Cortex of kidney (tissue), 1 donor: ENCODE measurements at places on chromosomes 13 and 19.

- DNase-seq = no peak
These were observed 2.2 kb downstream of the ZNF175 start for GRCh38 chr19:51573331-51573730.

DNA sequence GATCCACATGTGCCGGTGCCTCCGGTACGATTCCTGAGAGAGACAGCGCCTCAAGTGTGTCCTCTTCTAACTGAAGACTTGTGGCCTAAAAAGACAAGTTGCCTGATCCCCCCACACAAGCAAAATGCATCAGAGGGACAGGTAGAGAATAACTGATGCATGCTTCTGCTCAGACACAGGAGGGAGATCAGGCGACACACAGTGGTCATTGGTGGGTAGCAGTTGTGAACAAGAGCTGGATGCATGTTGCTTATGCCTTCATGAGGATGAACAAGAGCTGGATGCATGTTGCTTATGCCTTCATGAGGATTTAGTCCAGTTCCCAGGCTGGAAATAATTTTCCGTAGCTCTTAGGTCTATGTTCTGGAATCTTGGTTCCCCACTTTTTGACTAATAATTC is 505.6 kb downstream of the MYO16 start:
- DNase-seq = no peak

DNA sequence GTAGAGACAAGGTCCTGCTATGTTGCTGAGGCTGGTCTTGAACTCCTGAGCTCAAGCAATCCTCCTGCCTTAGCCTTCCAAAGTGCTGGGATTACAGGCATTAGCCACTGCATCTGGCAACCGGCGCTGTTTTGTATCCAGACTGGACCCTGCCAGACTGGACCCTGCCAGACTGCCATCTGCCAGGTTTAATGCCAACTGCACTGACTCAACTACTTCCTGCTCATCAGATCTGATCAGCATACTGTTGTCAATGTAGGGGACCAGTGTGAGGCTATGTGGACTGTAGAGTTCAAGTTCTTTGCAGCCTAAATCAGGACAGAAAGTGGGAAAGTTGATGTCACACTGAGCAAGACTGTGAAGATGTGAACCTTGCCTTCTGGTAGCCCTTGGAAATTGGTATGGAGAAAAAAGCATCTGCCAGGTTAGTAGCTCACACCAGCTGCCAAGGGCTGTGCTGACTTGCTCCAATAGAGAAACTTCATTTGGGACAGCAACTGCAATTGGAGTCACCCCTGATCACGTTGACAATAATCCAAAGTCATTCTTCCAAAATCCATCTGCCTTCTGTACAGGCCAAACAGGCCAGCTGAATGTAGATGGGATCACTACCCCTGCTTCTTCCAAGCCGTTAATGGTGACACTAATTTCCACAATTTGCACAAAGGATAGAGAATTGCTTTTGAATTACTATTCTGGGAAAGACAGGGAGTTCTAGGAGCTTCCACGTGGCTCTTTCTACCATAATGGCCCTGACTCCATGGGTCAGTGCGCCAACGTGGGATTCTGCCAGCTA is 36.8 kb upstream of the ATP1A3 start:
- no peak for DNase-seq

GRCh38 chr13:59305896-59306295 is 857.8 kb downstream of the DIAPH3 start:
- no peak for DNase-seq

- DNase-seq = no peak
These were observed 2.7 kb upstream of the ELAVL3 start for GRCh38 chr19:11483366-11484111.

DNA sequence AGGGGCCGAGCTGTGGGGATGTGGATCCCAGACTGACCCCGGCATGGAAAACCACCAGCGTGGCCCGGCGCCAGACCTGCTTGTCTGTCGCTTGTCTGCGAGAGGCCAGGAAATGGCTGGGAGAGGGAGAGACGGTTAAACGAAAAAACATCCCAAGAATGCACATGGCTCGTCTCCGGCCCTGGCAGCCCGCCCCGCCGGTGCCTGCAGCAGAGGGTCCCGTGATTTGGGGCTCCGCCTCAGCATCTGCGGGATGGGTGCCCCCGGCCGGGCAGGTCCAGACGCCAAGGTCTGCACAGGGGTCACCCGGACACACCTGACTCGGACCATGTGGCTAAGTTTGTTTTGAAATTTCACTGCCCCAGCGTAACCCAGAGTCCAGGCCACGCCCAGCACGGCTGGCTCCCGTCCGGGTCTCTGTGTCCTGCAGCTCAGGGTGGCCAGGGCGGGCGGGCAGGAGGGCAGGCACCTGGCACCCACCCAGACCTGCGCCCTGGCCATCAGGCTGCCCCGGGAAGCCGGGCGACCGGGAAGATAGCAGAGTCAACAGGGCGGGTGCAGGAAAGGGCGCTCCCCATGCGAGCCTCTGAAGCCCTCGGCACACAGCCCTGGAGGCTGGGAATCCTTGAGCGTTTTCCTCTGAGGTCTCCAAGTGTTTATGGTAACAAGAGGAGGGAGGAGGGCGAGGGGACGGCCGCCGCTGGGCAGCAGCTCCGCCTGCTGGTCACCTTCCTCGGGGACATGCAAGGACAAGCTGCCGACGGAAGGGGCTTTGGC is 103.2 kb downstream of the GADD45B start:
- no peak for DNase-seq

- DNase-seq = no peak
These were observed 302.6 kb downstream of the ATP8A2 start for GRCh38 chr13:25674371-25674770.

DNA sequence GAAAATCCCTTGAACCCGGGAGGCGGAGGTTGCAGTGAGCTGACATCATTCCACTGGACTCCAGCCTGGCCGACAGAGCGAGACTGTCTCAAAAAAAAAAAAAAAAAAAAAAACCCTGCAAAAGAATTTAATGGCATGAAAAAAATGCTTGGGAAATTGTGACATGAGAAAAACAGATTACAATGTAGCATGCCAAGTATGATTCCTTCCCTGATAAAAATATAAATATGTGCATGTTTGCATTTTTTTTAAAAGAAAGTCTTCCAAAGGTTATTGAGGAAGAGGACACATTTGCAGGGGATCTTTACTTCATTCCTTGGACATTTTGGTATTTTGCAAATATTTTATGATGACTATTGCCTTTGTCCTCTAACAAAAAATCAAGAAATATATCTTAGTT is 14.5 kb upstream of the ZBTB32 start:
- DNase-seq = no peak

DNA sequence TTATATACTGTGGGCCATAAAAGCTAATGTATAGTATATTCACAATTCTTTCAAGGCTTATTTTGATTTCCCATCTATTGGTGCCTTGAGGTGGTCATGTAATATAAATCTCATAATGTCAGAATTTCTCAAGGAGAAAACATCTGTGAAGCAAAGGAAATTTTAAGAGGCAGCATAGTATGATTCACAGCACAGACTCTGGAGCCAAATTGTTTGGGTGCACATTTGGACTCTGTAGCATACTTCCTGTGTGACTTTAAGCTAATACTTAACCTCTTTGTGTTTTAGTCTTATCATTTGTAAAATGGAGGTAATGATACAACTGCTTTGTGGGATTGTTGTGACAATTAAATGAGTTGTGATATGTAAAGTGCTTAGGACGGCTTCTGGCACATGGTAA is 67.6 kb downstream of the PIBF1 start:
- no peak for DNase-seq

- DNase-seq = no peak
These were observed 288.5 kb downstream of the NALCN start for GRCh38 chr13:101127741-101128353.

DNA sequence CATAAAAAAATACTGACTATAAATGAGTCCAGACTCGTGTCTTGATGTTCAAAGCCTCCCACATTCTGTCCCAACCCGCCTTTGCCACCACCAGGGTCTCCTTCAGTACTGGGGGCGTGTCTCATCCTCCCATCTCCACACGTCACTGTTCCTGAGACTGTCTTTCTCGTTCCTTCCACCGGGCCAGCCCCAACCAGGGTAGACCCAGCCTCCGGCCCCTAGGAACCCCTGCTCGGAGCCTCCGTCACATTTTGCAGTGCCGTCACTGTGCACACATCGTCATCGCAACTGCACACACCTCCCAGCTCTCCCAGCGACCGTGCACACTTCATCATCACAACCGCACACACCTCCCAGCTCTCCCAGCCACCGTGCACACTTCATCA is 73.4 kb downstream of the SPACA7 start:
- DNase-seq = no peak

DNA sequence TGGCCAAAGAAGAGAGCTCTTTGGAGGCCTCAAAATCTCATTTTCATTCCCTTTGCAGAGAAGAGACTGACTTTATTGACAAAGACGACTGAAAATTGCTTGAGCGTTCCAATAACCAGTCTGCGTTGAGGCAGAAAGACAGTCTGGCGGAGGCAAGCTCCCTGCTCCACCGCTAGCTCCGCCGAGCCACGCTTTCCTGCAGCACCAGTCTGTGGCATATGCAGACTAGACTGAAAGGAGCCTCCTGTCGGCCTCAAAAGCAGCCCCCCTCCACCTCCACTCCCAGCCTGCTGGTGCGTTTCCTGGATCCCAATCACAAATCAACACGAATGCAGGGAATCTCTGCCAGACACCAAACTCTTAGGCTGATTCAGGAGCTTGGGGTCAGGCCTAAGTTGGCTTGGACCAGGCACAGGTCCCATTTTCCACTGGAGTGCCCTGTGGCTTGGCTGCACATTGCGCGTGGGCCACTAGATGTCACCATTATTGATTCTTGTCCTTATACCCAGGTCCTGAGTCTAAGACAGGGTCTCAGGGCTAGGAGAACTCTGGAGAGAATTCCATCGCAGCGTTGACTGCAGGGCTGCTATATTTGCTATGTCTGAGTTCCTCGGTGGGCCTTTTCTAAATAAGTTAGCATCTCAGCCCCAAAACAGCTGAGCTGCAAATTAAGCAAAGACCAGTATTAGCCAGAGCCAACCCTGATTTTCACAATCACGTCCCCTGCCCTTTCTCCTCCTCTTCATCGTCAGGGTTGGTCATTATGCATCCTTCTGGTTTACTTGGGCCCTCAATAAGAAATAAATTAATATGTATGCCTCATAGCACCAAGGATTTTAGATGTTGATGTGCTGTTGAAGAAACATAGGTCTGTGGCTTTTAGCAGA is 5.2 kb upstream of the ZNF507 start:
- DNase-seq = no peak

- DNase-seq = no peak
These were observed 3.0 kb downstream of the URI1 start for GRCh38 chr19:29945017-29945416.

DNA sequence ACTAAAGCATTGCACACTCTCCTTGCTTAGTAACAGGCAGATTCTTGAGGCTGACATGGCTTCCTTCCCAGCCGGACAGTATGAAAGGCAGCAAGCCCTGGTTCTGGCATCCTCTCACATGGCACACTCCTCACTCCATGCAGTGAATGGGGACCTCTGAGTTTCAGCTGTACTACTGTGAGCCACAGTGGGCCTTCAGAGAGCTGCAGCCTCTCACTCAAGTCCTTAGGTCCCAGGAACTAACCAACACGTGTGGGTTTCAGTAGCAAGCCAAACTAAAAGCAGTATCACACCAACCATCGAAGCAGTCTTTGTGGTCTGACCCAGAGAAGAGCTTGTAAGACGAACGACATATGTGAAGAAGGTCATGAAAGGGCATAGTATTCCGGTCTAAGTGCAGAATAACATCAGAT is 128.2 kb downstream of the TBC1D4 start:
- DNase-seq = no peak

DNA sequence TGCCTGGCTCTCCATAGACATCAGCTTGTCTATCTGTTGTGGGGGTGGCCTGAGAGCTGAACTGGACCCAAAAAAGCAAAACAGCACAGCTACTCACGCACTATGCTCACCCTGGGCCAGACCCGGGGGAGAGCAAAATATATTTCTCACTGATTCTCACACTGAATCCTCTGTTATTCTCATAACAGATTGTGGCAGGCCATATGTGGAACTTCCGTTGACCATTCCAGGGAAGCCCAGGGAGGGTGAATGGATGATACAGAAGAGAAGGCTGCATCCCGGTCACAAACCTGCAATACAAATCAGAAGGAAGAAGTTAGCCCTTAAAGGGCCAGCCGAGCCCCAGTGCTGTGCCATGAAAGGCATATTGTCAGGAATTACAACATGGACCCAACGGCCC is 362.5 kb downstream of the ZNF536 start:
- DNase-seq = no peak

GRCh38 chr19:50478901-50479715 is 2.5 kb upstream of the GARIN5A start:
- no peak for DNase-seq

GRCh38 chr19:17703824-17704463 is 15.3 kb upstream of the MAP1S start:
- DNase-seq = no peak

DNA sequence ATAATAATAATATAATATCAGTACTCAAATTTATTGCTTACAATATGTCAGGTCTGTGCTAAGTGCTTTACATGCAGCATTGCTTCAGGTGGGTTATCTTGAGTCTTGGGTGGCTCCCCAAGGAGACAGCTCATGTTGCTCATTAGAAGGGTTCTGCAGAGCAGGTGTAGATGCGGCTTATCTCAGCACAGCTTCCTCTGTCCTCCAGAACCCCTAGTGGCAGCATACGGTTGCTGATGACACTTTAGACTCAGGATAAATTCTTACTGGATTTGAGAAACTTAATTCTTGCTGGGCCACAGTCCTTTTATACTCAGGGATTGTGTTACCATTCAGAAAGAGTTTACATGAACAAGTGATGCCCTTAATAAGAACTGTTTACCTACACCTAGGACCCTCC is 8.9 kb downstream of the COG3 start:
- DNase-seq = no peak

DNA sequence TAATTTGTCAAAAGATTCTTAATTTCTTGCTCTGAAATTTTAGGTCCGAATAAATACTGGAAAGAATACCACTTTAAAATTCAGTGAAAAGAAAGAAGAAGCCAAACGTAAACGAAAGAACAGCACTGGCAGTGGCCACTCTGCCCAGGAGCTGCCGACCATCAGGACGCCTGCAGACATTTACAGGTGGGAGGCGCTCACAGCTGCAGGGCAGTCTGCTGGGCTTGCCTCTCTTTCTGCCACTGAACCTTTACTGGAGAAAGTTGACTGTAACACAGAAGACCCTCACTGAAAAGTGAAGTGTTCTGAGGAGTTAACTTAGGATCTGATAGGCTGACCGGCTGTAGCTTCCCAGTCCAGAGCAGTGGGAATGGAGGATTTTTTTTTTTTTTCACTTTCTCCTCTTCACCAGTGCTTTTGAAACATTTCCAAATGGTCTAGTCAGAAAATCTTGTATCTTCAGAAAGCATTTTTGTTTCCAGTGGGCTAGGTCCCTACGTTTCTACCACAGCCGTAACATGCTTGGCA is 69.1 kb downstream of the URI1 start:
- DNase-seq = no peak

GRCh38 chr19:3370728-3371591 is 4.6 kb downstream of the NFIC start:
- no peak for DNase-seq

DNA sequence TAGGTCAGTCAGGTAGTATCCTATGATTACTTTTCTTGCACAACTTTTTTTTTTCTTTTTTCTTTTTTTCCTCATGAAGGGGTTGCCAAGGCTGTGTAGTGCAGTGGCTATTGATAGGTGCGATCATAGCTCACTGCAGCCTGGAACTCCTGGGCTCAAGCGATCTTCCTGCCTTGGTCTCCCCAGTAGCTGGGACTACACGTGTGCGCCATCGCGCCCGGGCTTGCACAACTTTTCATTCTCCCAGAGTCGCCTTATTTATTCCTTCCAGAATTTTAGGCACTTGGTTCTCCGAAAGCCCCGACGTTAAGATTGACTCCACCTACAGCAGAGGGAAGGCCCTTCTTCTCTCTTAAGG is 867 bp upstream of the ZNF613 start:
- DNase-seq = no peak

GRCh38 chr19:15538774-15539173 is 30.4 kb downstream of the CYP4F22 start:
- no peak for DNase-seq
